ENCODE measurements at places on chromosomes 16 and 17. TPM values are rescaled to one million over a fixed set of nuclear protein-coding genes. Genes with fewer than 3 reads are reported as not detected.

DNA sequence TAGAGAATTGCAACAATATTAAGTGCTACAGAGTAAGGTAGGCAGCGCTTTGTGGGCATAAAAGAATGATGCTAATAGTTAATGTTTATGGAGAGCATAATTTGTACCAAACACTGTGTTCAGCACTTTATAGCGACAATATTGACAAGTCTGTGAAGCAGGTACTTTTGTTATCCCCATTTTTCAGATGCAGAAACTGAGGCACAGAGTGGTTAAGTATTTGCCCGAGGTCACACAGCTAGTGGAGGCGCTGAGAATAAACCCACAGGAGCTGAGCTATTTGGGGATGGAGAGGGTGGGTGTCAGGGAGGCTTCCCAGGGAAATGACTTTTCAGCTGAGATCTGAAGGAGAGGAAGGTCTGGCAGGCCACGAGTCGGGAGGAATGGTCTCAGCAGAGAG lies 39.4 kb downstream of the TMEM186 start:
- DNase-seq = no peak

Gene CFAP97D1
- total RNA-seq = not detected

Gene CLDN7
- total RNA-seq = 965 TPM

- DNase-seq = no peak
Measured at GRCh38 chr16:24178496-24178895, 77.6 kb upstream of the CACNG3 start.

Gene CAVIN1
- 75.9 TPM for total RNA-seq
